Mucosa of descending colon (tissue), 3 donors: ENCODE measurements at places on chromosomes 7 and 10. TPM values are rescaled to one million over a fixed set of nuclear protein-coding genes. Genes with fewer than 3 reads are reported as not detected.
A peak's percentile ranks its signal among the peaks of the same experiment; 100 is the strongest.

DNA sequence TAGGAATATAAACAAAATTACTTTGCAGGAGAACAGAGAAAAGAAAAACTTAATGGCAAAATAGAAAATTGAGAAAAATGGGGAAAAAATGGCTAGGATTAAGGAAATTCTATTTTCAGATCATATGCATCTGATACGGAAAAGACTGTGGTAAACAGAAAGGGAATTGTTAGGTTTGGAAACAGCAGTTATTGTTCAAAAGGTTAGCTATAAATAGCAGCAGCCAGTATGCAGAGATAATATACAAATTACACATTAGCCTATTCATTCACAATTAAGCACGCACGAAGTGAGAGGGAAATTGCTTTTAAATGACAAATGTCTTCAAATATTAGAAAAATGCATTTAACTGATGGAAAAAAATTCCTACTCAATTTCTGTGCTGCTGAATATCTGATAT is 224.1 kb upstream of the FAM3C start:
- no peak for DNase-seq

GRCh38 chr10:91549262-91549661 is 83.6 kb downstream of the PPP1R3C start:
- no peak for DNase-seq

AFAP1L2 gene
- total RNA-seq = 6.7 TPM

GRCh38 chr10:96922978-96923948 is 91.2 kb downstream of the LCOR start:
- no peak for DNase-seq

ARPC1B gene
- 119 TPM for total RNA-seq

- DNase-seq = no peak
Measured at GRCh38 chr7:68440866-68441265, 1157.4 kb upstream of the AUTS2 start.

DNA sequence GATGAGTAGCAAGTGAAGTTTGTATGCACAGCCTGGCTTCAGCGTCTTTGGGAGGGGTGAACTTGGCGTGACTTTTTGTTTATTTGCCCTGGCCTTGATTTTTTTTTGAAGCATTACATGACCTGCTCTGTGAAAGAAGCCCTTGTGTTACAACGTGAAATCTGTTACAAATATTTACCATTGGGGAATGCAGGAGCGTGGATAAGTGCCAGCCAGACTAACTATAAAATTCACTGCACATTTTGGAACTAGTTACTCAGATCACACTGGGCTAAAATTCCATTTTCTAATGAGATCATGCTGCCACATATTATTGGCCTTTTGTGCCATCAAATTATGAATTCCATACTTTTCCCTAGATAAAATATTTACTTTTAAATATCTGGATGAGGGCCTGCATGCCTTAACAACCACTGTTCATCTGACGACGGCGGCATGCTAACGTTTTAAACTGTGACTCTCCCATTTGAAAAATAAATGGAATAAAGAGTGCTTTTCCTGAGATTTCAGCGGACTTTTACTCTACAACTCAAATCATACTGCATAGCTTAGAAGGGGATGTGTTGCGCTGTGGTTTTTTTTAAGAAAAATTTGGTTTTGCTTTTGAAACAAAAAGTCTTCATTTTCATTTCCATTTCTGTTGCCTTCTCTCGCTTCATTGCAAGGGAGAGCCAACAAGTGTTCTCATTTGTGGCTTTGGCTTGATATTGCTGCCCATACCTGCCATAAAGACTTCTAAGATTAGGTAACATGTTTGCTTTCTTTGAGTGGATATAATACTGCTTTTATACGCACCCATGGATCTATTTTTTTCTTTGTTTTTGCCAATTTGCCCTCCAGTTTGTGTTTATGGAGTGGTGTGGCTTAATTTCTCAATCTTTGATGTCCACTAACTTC is 352.2 kb downstream of the TFEC start:
- DNase-seq = peak; percentile 29

- DNase-seq = no peak
Measured at GRCh38 chr7:92415225-92415624, 32.1 kb upstream of the GATAD1 start.

GRCh38 chr7:12518920-12519681 is 51.4 kb upstream of the SCIN start:
- peak; percentile 19 for DNase-seq

DNA sequence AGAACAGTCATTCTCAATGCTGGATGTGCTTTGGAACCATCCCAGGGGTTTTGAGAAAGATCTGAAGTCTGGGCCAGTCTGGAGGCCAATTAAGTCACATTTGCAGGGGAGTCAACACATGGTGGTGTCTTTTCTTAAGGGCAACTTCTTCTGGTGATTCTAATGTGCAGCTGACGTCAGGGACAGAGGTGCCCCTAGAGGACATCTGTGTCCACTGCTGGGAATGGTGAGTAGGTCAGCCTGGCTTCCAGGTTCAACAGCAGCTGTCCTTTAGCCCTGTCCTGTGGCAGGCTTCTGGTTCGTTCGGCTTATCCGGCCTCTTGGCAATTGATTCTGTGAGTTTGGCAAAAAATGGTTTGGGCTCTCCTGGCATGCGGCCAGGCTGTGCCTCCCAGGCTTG is 269.7 kb upstream of the HABP2 start:
- no peak for DNase-seq

DNA sequence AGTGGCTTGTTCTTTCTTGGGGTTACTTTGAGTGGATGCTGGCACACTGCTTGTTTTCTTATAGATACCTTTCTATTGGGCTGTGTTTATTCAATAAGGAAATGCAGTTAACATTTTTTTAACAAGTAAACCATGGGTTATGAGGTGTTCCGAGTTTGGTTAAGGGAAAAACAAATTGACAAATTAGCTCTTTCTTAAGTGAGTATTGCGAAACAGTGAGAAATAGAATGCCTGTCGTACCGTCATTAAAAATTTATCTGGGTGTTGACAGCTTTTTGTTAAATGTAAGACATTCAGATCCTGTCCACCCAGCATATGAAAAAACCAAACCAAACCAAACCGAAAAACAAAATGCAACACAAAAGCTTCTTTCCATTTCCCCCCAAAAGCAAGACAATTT is 6.2 kb downstream of the CUX1 start:
- no peak for DNase-seq

- no peak for DNase-seq
Measured at GRCh38 chr10:59563531-59563930, 146.1 kb downstream of the SLC16A9 start.

GRCh38 chr10:21920633-21921032 is 82.9 kb downstream of the DNAJC1 start:
- no peak for DNase-seq

PDZD7 gene
- total RNA-seq = 0.43 TPM

BICC1 gene
- total RNA-seq = 1.1 TPM

GDF2 gene
- total RNA-seq = not detected

GRCh38 chr7:133934262-133934976 is 192.7 kb upstream of the LRGUK start:
- DNase-seq = no peak

SVIL gene
- 67.6 TPM for total RNA-seq

PNLIPRP2 gene
- total RNA-seq = 8.9 TPM

ASB13 gene
- total RNA-seq = 34.6 TPM
